ENCODE measurements at places on chromosomes 5 and 9.

DNA sequence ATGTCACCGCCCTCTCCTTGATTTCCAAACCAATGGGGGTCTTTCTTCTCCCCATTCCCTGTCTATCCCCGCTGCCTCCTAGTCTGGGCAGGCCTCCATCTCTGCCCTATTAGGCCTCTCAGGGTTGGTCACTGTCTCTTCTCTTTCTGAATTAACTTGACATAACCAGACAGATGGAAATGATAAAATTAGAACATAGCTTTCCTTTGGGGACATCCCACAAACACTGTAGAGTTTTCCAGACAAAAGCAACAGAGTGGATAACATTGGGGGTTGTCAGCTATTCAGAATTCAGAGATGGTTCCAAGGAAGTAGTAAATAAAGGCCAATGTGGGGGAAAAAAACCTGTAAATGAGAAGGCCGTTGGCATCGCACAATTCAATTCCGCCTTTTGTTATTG lies 24.7 kb downstream of the LHX6 start:
- DNase-seq = no peak

DNA sequence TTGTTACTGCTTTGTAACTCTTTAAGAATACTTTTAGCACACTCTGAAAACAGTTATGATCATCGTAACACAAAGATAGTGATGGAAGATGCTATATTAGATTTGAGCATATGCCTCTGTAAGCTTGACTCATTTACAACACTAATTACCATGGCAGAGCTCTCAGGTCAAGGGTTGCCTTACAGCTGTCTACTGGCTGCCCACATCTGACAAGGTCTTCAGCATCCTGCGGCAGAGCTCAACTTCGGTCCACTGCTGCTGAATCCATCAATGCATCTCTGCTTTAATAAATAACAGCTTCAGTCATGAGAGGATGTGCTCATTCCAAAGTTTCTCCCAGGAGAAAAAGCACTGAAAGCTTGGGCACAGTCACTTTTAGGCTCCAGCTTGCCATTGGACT lies 449.4 kb downstream of the RASEF start:
- DNase-seq = no peak

DNA sequence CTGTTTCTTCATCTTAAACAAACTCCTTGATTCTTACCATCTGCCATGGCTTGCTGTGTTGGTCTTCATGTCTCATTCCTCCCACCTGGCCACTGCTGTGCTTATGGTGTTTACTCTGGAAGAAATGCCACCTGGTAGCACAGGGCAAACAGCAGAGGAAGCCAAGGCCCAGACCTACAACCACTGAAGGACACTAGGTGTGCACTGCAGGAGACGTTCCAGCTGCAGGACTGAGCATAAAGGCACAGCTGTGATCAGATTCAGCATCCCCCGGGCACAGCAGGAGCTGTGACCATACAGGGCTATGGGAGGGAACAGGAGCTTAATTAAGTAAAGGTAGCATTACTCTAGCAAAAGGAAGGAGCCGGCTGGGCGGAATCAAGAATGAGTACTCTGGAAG lies 12.6 kb upstream of the GNAQ start:
- no peak for DNase-seq

GRCh38 chr5:89418407-89419085 lies 535.6 kb upstream of the MEF2C start:
- DNase-seq = no peak

- DNase-seq = no peak
These were observed 53.9 kb upstream of the PTCH1 start for GRCh38 chr9:95570646-95571045.

GRCh38 chr9:135468854-135469521 lies 10.6 kb upstream of the PPP1R26 start:
- no peak for DNase-seq

DNA sequence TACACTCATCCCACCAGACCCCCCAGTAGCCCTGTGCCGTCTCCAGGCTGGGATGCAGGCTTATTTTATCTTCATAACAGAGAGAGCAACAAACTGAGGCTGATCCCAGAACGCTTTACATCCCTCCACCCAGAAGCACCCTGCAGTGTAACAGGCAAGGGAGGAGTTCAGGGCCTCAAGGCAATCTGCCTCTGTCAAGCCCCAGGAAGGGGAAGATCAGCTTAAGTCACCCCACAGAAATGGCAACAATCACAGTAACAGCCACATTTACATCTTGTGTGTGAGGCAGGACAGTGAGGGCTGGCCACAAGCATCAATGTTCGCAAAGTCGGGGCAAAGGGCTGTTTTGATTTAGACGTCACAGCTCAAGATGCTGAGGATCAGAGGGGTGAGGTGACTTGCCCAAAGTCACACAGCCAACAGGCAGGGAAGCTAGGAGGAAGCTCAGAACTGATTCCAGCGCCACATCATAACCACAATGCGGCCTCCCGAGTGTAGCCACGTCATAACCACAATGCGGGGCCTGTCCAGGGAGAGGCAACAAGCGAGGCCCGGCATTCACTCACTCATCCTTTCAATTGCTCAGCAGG lies 14.4 kb downstream of the STK10 start:
- DNase-seq = no peak
